ENCODE measurements at places on chromosomes 5 and 9.

- no peak for DNase-seq
Measured at GRCh38 chr5:149831492-149831891, 101.4 kb downstream of the PPARGC1B start.

DNA sequence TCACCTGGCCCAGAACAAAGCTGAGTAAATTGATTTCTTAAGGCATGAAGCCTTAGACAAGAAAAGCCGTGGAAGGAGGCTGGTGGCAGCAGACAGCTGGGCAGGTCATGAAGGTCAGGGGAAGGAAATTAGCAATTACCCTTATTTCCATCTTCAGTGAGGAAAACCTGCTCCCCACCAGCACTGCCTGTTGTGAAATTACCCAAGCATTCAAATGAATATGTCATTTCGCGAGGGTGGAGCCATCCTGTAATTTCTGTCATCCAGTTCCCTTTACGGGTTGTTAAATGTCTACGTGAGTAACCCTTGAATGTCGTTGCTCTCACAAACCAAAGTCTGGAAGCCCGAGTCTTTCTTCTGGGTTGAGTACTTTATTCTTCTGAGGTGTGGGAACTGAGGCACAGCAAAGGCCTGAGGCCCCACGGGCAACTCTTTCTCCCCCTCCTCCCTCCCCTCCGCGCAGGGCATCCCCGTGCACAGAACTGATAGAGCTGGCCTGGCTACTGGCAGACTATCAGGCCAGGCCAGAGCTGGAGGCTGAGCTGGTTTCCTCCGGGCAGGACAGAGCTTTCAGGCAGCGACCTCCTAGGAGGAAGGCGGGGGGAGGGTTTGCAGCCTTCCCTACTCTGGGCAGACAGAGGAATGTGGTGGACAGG, 22.0 kb upstream of the AK3 start:
- DNase-seq, result peak; percentile 58

- peak; percentile 71 for DNase-seq
Measured at GRCh38 chr9:76373173-76373783, 20.9 kb downstream of the RFK start.

DNA sequence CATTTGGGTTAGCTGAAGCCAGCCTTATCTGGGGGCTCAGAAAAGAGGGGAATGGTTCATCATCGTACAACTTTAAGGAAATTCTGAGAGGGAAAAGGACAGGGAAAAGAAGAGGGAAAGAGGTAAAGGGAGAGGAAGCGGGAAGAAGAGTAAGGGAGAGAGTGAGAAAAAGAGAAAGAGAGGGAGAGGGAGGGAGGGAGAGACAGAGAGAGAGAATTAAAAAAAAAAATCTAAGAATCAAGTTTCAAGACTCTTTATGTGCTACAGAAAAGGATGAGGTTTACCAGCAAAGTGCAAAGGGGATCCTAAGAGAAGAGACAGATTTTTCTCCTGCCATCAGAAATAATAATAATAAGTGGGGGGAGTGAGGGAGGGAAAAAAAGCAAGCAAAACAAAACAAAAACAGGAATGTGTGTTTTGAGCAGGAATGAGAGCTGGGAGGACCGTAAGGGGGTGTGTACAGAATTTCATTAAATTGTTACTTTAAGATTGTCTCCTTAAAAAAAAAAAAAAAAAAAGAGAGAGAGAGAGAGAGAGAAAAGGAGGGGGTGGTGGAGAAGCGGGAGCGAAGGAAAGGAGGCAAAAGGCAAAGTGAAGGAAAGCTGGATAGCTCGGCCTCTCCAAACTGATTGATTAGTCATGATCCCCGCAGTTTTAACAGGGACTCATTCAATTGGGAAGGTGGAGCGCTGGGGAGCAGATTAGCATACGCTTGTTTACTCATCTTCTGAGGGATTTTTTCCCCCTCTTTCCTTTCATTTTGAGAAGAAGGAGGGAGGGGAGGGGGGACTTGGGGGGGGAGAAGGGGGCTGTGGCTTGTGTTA, 438 bp upstream of the PAPPA start:
- DNase-seq, result peak; percentile 91

GRCh38 chr9:306907-307306, 92.2 kb downstream of the DOCK8 start:
- DNase-seq, result no peak

- no peak for DNase-seq
Measured at GRCh38 chr9:115437418-115437817, 319.5 kb upstream of the TNC start.

DNA sequence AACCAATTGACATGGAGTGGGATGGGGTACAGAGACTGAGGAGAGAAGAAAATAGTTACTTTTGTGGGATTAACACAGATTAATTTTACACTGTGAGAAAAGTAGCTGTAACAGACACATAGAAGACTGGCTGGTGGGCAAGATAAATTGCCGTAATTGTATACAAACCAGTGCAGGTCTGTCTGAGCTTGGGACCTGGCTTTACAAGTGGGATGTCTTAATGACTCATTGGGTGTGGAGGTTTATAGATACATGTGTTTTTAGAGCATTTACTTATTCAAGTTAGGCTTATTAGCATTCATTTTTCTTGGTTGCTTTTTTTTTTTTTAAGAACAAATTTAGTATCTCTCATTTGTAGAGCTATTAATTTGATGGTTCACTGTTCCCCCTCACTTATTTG, 37.5 kb downstream of the SLC44A1 start:
- DNase-seq, result no peak

- peak; percentile 47 for DNase-seq
Measured at GRCh38 chr5:66851306-66851705, 255.1 kb downstream of the MAST4 start.

GRCh38 chr5:81908044-81908443, 63.8 kb upstream of the ATG10 start:
- no peak for DNase-seq

DNA sequence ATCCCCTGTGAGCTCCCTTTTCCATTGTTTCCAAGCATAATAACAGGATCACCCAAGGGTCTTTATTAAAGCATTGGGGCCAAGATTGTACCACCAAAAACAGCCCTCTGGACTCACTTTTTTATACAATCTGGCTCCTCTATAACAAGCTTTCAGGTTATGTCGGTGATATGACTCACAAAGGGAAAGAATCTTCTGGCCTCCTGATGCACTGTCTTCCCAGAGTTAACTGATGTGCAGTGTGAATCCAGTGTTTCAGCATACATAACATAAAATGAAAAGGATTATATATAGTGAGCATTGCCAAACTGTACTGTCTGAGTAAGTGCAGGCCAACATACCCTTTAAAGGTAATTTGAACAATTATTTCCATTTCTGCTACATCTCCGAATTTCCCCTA, 33.9 kb upstream of the MAN2A1 start:
- DNase-seq, result peak; percentile 31

Measured in fibroblast of upper back skin (primary cell).